ENCODE measurements at places on chromosomes 16 and 17.

DNA sequence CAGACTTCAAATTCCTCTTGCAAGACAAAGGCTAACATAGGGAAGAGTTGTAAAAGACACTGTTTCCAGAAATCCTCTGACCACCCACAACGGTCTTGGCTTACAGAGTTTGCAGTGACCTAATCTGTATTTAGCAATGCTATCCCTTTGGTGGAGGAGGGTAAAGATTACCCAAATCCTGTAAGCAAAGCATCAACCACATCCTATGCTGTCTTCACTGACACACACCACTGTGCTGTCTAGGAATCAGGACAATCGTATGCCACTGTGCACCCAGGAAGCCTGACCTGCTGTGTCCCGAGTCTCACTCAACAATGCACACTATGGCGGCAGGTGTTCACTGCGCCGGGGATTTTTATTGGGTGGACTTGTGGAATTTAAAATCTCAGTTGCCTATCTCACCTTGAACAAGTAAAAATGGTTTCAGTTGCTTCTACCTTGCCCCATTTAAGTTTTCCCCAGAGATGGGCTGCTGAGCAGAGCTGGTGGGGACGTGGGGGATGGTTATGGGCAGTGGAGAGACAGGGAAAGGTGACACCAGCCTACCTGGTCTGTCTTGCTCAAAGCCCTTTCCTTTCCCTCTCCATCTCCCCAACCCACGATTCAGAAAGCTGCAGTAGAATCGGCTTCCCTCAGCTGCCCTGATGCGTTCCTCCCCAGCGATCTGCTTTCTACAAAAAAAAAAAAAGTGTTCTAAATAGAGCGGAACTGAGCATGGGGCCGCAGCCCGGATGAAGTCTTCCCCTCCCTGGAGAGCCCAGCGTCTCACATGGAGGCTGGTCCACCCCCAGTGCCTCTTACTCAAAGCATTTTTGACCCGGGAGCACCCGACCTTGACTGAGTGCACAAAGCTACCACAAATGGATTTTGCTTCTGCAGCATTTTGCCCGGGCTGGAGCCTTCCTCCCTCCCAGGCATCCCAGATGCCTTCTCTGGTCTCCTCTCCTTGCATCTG, 271.5 kb downstream of the SOX9 start:
- H3K27ac ChIP-seq = no peak overlapping the region
- H3K4me3 ChIP-seq = no peak overlapping the region
- no peaks in the 10 kb centered on the region for H3K27me3 ChIP-seq

GRCh38 chr17:16106161-16106891, 106.7 kb downstream of the TTC19 start:
- H3K4me1 ChIP-seq = no peaks in the 10 kb centered on the region
- no peak overlapping the region for H3K27ac ChIP-seq
- H3K4me3 ChIP-seq = no peak overlapping the region
- DNase-seq = no peak
- no peaks in the 10 kb centered on the region for H3K27me3 ChIP-seq

GRCh38 chr16:65489531-65490023, 367.7 kb upstream of the CDH11 start:
- no peaks in the 10 kb centered on the region for H3K27me3 ChIP-seq
- DNase-seq = no peak
- no peak overlapping the region for H3K27ac ChIP-seq
- H3K4me1 ChIP-seq = no peaks in the 10 kb centered on the region
- H3K4me3 ChIP-seq = no peak overlapping the region

- H3K27ac ChIP-seq = no peak overlapping the region
- no peak for DNase-seq
Measured at GRCh38 chr17:28763137-28763799, 19.5 kb downstream of the TRAF4 start.

DNA sequence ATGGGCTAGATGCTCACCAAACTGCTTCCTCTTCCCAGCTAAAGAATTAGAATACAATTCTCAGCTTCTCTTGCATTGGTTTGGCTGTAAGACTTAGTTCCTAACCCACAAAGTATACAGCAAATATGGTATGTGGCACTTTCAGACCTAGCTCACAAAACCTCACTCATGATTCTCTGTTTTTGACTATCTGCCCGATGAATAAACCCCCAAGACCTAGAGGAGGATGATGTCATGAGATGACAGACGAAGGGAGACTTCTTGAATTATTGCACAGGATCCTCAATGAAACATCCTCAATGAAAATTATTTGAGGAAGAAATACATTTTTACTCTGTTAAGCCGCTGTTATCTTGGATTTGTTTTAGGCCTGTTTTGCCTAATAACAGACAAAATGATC, 14.3 kb downstream of the CNOT1 start:
- H3K4me3 ChIP-seq = no peak overlapping the region
- no peaks in the 10 kb centered on the region for H3K27me3 ChIP-seq
- H3K27ac ChIP-seq = no peak overlapping the region
- H3K4me1 ChIP-seq = peaks cover 11% of the 10 kb centered on the region
- H3K36me3 ChIP-seq = peaks cover 25% of the 10 kb centered on the region

All from CD4-positive, CD25-positive, alpha-beta regulatory T cell (primary cell).